ENCODE measurements at places on chromosomes 5 and 9.

DNA sequence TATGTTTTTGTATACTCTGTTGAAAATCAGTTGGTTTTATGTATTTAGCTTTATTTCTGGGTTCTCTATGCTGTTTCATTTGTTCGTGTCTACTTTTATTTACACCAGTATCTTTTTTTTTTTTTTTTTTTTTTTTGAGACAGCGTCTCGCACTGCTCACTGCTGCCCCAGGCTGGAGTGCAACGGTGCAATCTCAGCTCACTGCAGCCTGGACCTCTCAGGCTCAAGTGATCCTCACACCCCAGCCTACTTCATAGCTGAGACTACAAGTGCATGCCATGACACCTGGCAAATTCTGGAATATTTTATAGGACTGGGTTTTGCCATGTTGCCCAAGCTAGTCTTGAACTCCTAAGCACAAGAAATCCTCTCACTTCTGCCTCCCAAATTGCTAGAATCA is 869.4 kb upstream of the CDH6 start:
- no peak for DNase-seq

GRCh38 chr5:99936911-99937310 is 598.3 kb upstream of the FAM174A start:
- no peak for DNase-seq

DNA sequence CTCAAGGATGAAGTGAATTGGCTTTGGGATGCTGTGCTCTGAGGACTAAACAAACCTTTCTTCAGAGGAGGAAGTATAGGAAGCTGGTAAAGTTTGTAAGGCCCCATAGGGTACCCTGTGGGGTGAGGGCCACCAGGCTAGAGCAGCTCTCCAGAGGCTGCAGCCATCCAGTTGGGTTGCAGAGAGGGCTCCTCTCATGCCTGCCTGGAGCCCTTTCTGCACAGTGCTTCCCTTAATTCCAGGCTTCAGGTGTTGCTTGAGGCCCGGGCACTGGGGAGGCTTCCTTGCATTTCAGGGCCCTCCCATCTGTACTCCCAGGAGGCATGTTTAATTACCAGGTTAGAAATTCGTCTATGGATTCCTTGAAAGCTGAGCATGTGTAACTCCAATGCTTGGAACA is 95.3 kb upstream of the FSTL4 start:
- DNase-seq, result no peak

DNA sequence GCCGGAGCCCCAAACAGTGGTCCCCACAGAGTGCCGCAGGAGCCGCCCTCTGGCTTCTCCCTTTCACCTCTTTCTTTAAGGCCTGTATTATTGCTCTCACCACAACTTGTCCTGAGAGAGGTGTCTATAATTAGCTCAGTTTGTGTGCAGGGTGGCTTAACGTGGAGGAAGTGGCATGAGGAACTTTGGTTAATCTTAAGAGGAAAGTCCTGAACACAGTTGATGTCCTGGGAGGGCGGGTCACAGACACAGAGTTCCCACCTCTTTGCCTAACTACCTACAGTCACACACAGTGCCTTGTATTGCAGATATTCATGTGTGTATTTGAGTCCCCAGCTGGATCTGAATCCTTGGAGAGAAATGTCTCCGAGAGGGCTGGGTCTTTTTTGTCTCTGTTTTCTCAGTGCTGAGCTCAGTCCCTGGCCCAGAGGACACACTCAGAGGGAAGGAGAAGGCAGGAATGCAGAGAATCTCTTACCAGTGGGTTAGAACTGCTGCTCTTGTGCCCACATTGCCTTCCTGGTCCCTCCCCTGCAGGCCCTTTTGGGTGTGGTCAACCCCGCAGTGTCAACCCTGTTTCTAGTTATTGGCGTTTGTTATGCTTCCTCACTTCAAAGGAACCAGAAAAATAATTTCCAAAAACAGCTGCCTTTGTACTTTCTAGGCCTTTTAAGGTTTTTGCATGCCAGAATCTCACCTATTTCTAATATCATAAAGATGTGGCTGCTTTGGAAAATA is 392.5 kb downstream of the KDM4C start:
- no peak for DNase-seq

DNA sequence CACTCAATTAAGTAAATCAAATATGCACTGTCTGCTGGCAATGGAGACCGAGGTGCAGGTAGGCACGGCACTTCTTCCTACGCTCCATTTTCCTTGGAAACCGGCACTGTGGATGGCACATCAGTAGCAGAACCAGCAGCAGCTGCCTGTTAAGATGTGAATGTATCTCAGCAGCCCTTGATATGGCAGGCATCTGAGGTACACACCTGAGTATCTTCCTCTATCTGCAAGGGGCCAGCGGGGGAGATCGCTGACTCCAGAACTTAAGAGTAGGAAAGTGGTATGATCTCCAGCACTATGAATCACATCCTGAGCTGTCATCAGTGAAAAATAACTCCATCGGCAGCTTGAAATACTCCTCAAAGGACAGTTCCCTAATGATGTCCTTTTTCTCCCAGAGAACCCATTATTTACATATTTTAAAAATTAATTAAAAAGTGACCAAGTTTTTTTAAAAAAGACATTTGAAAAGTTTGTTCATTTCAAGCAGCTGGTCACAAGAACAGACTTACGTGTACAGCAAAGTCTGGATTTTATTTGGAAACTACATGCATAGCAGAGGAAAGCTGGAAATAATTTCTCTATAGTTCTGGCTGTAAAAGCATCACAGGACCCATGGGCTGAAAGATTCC is 97.1 kb downstream of the ADAMTS12 start:
- DNase-seq, result no peak

- DNase-seq, result no peak
These were observed 75.0 kb upstream of the FCN1 start for GRCh38 chr9:134992755-134993124.

DNA sequence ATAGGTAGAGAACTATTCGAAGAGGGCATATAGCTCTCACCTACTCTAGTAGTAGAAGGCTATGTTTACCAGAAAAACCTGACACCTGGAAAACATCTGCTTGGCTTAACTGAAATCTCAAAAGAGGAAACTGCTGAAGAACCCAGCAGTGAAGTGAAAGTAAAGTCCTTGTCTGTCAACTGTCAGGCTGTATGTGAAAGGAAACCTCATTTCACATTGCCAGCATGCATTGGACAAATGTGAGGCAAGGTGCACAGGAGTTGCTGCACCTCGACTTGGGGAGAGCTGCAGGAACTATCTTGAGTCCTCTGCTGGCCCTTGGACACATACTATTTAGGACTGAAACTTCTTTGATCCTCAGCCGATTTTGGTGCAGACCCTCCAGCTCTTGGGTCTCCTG is 53.3 kb downstream of the NREP start:
- no peak for DNase-seq

GRCh38 chr5:153880106-153880505 is 158.6 kb downstream of the FAM114A2 start:
- DNase-seq, result no peak

DNA sequence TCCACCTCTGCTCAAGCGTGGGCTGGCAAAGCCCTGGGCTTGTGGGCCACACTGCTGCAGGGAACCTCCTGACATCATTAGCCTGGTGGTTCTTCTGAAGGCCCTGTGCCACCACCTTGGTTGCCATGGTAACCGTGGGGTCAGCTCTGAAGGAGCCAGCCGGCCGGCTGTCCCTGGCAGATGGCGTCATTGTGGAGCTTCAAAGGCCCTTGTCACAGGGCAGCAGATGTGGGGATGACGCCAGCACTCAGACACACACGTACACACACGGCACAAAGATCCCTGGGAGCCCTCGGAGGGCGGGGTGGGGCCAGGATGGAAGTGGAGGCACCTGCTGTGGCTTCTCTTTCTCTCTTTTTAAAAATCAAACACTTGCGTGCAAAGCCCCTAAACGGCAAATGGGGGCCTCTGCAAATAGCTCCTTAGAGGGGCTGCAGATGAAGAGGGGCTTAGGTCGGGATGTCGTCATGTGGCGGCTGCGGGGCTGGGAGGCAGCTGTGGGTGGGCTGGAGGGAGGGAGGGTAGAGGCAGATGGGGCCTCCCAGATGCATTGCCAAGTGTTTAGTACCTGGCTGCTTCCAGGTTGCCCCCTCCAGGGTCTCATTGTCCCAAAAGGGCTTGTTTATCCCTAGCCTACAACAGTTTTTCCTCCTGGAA is 19.5 kb upstream of the RPL26L1 start:
- DNase-seq, result no peak

DNA sequence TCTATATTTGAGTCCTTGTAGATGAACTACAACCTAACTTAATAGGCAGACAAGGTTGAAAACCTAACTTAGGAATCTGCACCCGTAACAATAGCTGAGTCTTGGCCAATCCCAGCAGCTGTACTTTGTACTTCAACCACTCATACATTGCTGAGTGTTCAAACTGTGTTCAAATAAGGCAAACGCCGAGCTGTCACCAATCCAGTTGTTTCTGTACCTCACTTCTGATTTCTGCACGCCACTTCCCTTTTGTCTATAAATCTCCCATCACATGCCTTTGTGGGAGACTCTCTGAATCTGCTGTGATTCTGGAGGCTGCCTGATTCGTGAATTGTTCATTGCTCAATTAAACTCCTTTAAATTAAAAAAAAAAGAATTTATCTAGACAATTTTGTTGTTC is 167.8 kb upstream of the TUT7 start:
- DNase-seq, result no peak

DNA sequence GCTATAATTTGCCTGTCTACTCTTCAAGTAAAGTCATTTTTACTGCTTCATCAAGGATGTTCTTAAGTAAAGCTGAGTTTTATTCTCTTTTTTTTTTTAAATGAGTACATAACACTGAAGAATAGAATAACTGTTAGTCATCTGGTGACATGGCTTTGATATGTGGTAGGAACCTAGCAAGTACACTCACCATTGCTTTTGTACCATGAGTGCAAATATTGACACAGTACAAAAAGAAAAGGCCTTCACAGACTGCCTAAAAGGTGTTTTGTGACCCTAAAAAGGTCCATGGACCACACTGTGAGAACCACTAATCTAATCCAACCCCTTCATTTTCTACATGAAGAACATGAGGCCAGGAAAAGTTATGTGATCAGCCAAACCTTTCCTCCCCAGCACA is 55.0 kb downstream of the ECPAS start:
- DNase-seq, result no peak

GRCh38 chr9:5838884-5839571 is 6.1 kb upstream of the ERMP1 start:
- no peak for DNase-seq

All from keratinocyte (primary cell).